Small intestine (tissue), 16 donors: ENCODE measurements at places on chromosomes 5 and 9. TPM values are rescaled to one million over a fixed set of nuclear protein-coding genes. Genes with fewer than 3 reads are reported as not detected.

The CMBL gene
- 516 TPM for polyA plus RNA-seq

The CATSPER3 gene
- polyA plus RNA-seq: 5.8 TPM

The SPINK13 gene
- polyA plus RNA-seq: not detected

The NUTM2F gene
- not detected for polyA plus RNA-seq

The OR13D1 gene
- not detected for polyA plus RNA-seq
